Endodermal cell (in vitro differentiated cells): ENCODE measurements at places on chromosomes 11 and 22. TPM values are rescaled to one million over a fixed set of nuclear protein-coding genes. Genes with fewer than 3 reads are reported as not detected.

- DNase-seq, result peak; percentile 53
Measured at GRCh38 chr11:15969281-15969680, 387.1 kb downstream of the SOX6 start.

GRM5 gene
- total RNA-seq, result 0.09 TPM in 2 replicates

DNA sequence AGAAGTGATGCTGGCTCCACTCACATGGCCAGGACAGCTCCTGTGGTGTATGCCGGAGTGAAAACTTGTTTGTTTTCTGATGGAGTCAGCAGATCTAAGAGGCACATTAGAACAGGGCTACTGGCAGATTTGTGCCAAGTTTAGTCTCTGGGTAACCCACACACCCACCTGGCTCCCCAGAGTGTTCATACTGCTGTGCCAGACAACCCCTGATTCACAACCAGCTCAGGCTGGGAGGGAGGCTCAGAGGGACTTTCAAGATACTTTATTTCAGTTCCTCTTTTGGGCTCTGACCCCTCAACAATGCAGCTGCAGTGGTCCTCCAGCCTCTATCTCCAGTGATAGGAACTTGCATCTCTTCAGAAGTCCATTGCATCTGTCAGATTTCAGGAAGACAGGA, 8.5 kb downstream of the NTM start:
- DNase-seq, result no peak

MS4A3 gene
- total RNA-seq, result not detected in 3 replicates

OSBP2 gene
- 11.1 and 13.2 TPM in 2 replicates for total RNA-seq

DNA sequence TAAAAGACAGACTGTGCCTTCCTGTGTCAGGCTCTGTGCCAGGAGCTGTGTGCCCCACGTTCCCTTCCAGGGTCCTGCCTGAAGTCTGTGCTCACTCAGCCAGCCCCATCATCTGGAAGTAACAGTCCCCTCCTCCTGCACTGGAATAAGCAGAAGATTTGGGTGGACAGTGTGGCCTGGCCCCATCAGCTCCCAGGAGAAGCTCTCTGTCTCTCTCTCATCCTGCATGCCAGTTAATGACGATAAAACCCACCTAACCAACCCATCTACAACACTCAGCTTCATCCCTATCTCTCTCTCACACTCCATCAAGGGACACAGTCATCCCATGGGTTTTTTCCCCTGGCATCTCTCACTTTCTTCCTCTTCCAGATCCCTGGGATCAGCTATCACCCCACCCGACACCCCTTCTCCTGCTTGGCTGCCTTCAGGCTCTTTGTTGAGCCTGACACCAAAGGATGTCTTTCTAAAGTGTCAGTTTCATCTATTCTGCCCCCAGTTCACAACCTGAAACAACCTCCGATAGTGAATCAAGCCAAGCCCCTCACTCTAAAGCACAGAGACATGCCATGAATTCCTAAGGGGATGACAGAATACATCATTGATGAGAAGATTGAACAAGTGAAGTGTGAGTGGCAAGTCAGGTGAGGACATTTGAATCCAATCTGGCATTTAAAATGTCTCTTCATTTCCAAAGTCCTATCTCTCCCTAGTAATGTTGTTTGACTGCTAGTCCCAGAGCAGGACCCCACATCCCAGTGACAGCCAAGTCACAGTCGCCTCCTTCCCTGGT, 91.4 kb upstream of the TOP3B start:
- no peak for DNase-seq

- no peak for DNase-seq
Measured at GRCh38 chr11:128821556-128821955, 45.5 kb downstream of the KCNJ1 start.

- no peak for DNase-seq
Measured at GRCh38 chr22:29128891-29129807, 56.3 kb downstream of the KREMEN1 start.

- no peak for DNase-seq
Measured at GRCh38 chr11:82843057-82843795, 57.0 kb downstream of the PRCP start.

DNA sequence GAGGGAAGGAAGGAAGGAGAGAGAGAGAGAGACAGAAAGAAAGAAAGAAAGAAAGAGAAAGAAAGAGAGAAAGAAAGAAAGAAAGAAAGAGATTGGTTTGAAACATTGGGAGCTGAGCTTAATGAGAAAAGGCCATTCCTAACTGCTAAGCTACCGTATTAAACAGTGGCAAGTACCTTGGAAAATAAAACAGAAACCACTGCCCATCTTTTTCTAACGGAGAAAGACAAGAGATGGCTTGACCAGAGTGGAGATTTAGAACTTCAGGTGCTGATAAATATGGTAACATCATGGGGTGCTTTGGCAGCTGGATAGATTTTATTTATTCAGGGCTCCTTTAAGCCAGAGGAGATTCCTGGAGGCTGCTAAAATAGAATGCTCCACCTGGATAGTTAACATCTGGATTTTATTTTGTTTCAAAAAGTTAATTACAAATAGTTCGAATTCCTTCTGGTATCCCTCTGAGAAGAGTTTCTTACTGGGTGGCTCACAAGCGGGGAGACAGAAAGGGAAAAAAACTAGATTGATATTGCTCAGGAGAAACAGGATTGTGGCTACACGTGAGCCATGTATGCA, 12.9 kb downstream of the TIMP3 start:
- DNase-seq, result no peak

- DNase-seq, result no peak
Measured at GRCh38 chr11:90100431-90100830, 14.7 kb downstream of the UBTFL1 start.

DNA sequence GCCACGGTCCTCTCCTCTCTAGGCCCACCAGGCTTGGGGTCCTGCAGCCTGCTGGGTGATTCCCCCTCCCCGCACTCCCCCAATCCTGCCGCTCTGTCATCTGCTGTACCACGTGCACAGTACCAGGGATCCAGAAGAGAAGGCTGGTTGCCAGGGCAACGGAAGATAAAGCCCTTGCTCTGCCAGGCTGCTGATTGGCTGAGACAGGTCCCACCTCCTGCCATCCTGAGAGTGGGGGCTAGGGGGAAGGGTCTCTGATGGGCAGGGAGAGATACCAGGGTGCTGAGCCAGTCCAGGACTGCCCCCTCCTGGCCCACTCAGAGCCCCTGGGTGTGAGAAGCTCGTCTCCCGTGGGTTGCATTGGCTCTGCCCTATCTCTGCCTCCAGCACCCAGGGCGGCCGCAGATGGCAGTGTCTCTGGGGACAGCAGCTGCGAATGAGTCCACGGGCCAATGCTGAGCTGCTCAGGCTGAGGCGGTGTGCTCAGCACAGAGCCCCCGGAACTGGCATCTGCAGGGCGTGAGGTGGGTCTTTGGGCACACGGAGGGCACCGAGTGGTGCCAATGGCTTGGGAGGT, at the start of gene SMIM45:
TSS of gene SMIM45 (plus strand) at position 253 of the 577 bp plus-strand sequence.
- peak; percentile 78 for DNase-seq

SYT9 gene
- total RNA-seq, result 1.9 to 2.2 TPM (median 2.2 TPM) in 3 replicates

SCUBE2 gene
- 0.47 and 2.0 TPM in 2 replicates for total RNA-seq

HBB gene
- not detected in 2 replicates for total RNA-seq

DNA sequence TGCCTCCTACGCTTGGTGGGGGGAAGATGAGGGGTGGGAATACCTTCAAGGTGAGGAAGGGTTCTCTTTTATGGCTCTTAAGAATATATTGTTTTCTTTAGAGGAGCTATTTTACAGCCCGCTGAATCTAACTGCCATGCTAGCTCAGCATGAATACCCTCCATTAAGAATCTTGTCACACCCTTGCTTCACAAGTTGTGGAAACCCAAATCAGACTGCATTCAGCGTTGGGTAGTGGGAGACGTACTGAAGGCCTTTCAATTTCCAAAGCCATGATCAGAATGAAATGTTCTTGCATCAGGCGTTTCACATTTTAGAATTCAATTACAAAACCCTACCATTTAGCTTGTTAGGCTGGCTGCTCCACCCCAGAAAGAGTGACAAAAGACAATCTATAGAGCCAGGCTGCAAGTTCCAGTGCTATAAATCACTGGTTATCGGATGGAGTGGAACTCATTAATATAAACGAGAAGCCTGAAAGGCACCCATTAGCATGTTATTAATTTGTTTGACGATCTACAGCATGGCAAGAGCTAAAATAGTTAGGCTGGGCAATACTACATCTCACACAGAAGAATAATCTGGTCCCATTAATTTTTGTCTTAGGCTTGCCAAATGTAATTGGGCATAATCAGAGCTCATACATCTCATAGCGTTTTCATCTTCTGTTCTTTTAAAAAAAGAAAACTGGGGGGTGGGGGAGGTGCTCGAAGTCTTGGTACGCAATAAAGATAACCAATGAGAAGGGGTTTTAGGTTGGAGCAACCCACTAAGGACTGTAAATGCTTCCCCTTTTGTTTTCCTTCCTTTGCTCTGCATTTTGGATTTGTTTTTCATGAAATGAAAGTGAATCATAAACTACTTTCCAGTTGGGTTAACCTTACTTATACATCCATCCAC, 57.5 kb downstream of the ABTB2 start:
- no peak for DNase-seq

DNA sequence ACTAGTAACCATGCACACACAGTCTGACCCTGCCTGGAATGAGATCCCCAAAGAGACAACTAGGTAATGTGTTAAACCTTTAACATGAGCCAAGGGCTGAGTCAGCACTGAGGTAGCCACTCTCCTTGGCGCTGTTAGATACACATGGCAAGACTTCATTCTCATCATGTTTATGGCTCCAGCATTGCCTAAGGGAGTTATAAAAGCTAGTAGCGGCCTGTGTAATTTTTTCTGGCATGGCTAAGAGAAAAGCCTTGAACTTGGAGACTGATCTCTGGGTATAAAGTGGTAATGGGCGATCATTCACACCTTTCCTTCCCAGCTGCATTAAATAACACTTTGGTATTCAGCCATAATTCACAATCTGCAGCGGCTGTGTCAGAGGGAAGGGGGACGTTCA, 779.7 kb upstream of the LRRC4C start:
- no peak for DNase-seq
